ENCODE measurements at places on chromosomes 4 and X.

DNA sequence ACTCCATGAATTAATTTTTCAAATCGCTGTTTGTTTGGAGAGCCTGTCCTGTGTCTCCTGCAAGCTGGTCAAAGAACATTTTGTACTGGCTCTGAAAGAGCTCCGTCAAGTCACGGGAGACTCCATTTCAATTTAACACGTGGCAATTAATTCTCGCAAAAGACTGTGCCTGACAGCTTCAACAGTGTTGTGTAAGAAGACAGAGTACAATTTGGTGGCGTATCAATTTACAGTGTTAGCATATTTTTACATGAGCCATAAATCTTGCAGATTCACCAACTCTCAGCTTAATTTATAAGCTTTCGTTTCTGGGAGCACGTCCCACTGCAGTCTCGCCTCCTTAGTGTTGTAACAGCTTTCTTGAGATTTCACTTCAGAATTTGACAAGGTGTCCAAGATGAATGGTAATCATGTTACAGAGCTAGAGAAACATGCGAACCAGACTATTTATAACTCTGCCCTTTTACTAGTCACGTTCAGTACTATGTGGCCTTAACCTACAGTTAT, 70.8 kb downstream of the RWDD4 start:
- no peak for DNase-seq

- DNase-seq: no peak
These were observed 86.1 kb downstream of the SYNPO2 start for GRCh38 chr4:118974758-118975157.

DNA sequence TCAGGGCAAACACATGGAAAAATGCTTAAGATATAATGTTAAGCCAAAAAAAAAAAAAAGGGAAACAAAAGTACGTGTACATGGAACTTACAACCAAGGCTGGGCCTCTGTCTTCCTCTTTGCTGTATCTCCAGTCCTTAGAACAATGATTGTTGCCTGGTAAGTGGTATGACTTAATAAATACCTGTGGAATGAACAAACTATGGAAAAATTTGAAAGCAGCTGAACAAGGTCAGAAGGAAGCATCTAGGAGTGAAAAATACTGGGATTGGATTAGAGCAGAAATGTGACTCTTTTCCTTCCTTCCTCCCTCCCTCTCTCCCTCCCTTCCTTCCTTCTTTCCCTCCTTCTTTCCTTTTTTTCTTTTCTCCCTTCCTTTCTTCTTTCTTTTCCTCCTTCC, 54.2 kb upstream of the SMIM10 start:
- no peak for DNase-seq

DNA sequence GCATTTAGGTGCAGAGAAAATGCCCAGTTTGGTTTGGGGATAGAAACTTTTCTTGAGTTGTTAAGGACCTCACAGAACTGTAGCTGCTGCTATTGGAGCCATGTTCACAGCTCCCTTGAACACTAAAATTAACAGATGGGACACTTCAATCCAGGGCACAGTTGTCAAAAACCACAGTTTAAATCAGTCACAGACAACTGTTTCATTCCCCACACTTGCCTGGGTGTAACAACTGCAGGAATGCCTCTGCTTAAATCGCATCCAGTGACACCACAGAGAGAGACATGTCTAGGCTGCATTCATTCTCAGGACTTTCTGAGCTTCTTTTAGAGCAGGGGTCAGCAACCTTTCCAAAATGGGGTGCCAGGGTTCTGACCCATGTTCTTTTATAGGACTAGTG, 12.7 kb upstream of the CAPN6 start:
- DNase-seq: peak; percentile 85

DNA sequence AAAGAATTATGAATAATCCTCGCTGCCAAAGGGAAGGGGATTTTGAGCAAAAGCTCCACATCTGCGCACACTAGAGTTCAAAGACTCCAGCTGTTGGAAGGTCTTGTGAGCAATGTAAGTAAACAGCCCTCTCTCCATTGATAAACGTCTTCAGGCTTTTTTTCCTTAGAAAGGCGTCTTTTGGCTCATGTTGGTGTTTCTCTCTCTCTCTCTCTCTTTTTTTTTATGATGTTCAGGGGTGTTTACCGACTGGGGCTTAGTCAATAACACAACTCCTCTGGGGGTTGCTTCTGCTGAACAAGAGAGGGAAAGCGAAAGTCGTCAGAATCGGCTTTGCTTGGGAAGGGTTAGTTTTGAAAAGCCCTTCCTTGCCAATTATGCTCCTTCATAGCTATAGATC, 53.2 kb upstream of the C1QTNF7 start:
- DNase-seq: no peak

DNA sequence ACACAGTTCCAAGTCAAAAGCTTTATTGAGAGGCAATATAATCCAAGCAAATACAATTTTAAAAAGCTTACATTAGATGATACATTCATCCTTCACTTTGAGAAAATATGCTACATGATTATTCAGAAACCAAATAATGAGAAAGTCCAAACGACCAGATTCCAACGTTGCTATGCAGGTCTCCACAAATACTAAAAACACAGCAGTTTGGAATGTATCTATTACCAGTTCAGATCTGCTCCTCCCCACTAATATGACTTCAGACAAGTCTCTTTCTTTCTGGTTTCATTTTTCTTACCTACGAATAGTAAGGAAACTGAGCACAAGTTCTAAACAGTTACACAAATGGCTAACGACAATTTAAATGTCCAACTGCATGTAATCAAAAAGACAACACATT, 9.5 kb downstream of the NAF1 start:
- no peak for DNase-seq

- DNase-seq: peak; percentile 27
These were observed 18.5 kb upstream of the DRD5 start for GRCh38 chr4:9762823-9763475.

DNA sequence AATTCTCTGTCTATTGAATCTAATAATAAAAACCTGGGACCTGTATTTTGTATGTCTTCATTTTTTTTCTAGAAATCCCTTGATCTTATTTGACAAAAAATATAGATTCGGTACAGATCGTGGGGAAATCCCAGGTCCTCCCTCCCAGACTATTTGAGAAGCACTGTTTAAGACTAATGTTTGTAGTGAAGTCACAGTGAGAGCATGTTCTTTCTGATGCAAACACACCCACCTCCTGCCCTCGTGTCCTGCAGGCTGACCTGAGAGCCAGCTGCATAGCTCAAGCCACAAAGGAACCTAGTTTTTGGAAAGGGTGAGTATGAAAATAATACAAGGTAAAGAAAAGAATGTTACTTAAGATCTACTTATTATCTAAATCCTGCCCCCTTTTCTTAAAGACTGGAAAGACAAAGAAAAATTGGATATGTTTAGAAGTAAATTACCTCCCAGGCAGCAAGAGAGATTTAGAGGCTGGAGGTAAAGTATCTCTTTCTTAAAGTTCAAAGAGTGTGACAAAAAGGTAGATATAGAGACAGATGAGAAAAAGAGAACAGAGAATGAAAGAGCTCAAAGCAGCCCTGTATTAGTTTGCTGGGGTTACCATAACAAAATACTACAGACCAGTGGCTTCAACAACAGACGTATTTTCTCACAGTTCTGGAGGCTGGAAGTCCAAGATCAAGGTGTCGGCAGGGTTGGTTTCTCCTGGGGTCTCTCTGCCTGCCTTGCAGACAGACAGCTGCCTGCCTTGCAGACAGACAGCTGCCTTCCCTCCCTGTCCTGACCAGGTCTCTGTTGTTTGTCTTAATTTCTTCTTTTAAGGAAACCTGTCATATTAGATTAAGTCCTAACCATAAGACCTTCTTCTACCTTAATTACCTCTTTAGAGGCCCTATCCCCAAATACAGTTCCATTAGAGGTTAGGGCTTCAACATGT, 20.4 kb upstream of the DCTD start:
- DNase-seq: no peak

- no peak for DNase-seq
These were observed 25.2 kb downstream of the TIGD2 start for GRCh38 chr4:89136525-89136924.

- no peak for DNase-seq
These were observed 46.1 kb downstream of the C4orf46 start for GRCh38 chr4:158625544-158625943.

DNA sequence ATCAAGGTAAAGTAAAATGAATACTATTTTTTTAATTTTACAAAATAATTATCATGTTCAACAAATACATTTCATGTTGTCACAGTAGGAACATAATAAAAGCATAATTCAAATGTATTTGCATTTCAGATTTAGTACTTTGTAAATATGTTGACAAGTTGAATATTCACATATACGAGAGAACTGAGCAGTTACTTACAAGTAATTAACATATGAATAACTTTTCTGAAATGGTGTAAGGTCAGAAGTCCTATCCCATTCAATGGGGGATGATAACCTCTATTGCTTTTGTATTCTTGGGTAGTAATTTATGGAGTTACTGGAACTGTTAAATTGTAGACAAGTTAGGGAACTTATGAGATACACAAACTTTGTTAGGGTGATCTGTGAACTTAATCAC, 191.1 kb downstream of the COX7B2 start:
- no peak for DNase-seq

GRCh38 chrX:15160558-15161095, 109.3 kb downstream of the ASB9 start:
- no peak for DNase-seq

GRCh38 chr4:38529189-38530115, 134.5 kb upstream of the KLF3 start:
- no peak for DNase-seq

DNA sequence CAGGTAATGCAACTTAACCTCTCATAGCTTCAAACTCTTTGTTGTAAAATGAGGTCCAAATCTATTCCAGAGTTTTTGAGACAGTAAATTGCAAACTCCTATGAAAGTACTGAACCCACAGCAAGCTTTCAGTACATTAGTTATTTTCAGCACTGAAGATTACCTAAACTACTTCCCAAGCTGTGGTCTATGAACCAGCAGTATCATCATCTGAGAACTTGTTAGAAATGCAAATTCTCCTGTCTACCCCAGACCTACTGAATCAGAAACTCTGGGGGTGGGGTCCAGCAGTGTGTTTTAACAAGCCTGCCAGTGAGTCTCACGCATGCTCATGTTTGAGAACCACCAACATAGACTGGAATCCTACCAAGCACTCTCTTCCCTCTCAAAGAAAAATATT, 5.7 kb upstream of the CASP6 start:
- no peak for DNase-seq

GRCh38 chrX:10395643-10396042, 224.7 kb downstream of the MID1 start:
- DNase-seq: no peak

Measured in SJCRH30 (cell line).